ENCODE measurements at places on chromosomes 3 and 15. TPM values are rescaled to one million over a fixed set of nuclear protein-coding genes. Genes with fewer than 3 reads are reported as not detected.

GRCh38 chr3:45124956-45125355 is 21.2 kb downstream of the CDCP1 start:
- DNase-seq: no peak

DNA sequence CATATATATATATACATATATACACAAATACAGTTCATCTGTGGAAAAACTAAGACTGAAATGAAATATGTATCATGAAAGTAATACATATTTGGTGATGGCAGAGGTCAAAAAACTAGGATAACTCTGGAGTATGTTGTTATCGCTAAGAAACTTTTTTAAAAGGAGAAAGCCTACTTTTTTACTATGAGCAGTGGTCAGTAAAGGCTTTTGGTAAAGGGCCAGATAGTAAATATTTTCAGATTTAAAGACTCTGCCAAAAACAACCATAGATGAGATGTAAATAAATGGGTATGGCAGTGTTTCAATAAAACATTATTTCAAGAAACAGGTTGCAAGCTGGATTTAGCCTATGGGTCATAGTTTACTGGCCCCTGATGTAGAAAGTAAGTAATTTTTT is 93.8 kb upstream of the TGFBR2 start:
- no peak for DNase-seq

DNA sequence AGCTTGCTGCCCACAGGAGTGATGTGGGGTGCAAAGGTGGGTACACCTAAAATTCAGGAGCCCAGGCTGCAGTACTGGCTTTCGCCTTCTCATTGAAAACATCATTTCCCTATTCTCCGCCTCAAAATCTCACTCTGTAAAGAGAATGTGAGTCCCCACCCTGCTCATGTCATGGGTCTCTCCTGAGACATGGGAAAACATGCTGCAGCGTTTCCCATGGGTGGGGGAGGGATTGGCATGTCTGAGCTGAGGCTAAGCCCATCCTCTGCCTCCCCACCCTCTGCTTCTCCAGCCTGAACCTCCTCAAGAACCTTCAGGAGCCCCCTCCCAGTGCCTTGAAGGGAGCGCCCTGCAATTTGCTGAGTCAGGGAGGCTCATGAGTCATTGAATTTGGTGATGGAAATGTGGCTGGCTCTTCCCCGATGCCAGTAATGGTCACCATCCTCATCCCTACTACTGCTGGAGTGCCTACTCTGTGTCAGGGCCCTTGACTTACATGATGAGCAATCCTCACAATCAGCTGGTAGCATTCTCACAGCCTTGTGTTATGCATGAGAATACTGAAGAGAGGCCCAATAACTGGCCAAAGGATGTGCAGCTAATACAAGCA is 28.8 kb downstream of the WNT5A start:
- DNase-seq: no peak

GRCh38 chr15:35481064-35481463 is 64.9 kb downstream of the DPH6 start:
- no peak for DNase-seq

DNA sequence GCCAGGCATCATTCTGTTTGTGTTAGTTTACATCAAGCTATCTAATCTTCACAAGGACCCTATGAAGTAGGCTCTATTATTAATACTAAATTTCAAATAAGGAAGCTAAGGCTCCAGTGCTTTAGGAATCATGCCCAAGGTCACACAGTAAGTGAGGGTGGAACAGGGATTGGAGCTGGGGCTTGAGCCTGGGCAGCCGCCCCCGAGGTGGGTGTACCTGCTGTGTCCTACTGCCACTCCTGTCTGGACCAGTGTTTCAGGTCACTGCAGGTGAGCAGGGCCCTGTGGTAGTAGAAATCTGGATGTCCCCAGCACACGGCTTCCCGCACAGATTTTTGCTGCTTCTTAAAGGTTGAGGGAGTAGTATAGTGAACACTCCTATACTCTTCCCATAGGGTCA is 6.5 kb downstream of the KLF13 start:
- DNase-seq: no peak

GRCh38 chr15:71651750-71652186 is 158.6 kb upstream of the NR2E3 start:
- DNase-seq: peak; percentile 22

DNA sequence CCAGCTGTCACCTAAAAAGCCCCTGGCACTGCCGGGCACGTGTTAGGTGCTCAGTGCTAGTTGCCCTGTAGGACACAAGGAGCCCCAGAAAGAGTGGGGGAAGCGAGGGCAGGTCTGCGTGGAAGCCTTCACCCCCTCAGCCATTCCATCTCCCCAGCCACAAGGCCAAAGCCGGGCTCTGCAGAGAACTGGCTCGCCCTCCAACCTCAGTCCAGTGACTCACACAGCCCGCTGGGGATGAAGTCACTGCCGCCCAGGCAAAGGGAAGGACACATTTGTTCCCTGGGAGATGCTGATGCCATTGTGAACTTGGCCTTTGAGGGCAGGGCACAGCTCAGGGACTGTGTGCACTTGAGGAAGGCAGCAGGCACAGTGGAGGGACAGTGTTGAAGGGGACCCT is 48.1 kb downstream of the IQSEC1 start:
- DNase-seq: no peak

The DNAJB8 gene
- not detected for polyA plus RNA-seq

The SLC49A4 gene
- polyA plus RNA-seq: 14.9 TPM

- no peak for DNase-seq
These were observed 47.8 kb upstream of the TMEM158 start for GRCh38 chr3:45273681-45274515.
